Adipocyte (in vitro differentiated cells): ENCODE measurements at places on chromosomes 7 and 10.

DNA sequence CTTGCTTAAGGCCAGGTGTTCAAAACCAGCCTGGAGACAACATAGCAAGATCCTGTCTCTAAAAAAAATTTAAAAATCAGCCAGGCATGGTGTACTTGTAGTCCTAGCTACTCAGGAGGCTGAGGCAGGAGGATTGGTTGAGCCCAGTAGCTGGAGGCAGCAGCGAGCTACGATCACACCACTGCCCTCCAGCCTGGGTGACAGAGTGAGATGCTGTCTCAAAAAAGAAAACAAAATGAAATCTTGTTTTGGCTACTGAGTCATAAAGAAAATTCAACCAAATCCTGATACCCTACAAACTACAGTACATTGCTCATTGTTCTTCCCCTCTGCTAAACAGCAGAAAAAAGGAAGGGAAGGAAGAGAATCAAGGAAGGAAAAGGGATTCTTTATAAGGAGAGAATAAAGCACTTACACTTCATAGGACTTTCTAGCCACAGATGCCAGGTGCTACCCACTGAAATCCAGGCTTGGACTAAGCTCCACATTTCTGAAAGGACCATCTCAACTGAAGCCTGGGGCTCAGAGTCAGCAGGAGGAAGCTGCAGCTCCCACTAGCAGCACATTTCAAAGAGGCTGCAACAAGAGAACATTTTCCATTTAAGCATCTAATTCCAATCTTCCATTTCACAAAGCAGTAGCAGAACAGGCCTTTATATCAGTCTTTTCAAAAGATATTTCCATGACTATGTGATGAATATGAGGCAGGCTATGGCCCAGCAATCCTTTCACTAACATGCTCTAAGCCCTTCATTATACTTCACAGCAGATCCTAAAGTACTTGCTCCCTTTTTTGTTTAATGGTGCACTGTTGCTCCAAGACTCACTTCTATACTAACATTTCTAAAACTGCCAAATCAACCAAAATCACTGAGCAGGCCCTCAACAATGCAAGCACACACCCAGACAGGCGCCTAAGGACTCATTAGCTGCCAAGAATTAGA, 13.5 kb downstream of the TNPO3 start:
- no peak for DNase-seq

DNA sequence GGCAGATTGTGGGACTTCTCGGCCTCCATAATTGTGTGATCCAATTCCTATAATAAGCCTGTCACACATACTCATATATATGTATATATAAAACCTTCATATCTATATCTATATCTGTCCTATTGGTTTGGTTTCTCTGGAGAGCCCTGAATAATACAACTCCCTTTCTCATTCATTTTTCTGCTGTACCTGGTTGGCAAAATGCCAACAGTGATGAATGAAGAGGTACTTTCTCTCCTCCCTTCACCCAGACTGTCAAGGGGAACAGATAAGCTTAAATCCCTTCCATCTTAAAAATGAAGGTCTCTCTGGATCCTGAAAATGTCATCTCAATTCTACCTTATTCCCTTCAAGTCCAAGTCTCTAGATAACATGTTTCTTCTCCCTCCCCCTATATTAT, 60.3 kb upstream of the FOXP2 start:
- DNase-seq, result no peak

DNA sequence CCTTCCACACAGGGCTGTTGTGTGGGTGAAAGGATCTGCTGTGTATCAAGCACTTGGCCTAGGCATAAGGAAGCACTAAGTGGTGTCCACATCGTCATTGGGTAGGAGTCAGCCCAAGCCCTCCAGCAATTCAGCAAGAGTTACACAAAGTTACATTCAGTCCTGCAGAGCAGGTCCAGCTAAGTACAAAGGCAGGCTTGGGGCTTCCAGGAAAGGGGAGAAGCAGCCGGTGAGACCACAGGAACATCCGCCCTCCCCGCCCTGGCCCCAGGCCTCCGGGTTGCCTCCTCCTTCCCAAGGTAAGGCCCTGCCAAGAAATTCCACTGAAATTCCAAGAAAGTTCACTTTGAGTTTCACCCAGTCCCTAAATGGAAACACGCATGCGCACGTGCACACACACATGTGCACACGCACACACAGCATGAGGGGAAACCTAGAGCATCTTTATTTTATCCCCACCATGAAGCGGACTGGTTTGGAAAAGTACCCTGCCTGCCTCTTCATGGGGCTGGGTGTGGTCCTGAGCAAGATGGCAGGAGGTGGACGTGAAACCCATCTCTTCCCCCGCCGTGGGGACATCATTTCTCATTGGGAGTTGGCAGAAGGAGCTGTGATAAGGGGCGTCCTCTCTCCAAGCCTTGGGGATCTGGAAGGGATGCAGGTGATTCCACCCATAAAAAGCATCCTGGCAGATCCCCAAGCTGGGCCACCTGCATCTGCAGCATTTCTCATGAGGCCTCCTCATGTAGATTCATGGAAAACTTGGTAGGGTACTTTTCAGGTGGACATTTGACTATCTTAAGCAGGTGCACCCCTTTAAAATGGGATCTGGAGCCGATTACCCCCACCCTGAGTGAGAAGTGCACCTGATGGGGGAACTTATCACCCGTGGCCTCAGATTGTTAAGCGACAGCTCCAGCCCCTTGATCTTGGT, 69.1 kb upstream of the NANOS1 start:
- DNase-seq, result peak; percentile 13

DNA sequence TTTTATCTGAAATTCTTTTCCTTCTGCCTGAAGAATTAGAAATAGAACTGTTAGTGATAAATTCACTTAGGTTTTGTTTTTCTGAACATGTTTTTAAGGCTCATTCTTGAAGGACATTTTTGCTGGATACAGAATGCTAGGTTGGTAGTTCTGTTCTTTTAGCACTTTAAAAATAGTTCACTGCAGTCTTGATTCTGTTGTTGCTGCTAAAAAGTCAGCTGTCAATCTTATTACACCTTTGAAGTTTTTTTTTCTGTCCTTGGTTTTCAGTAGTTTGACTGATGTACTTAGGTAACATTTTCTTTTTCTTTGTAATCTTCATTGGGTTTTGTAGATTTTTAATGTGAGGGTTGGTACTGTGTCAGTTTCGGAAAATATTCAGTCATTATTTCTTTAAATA, 48.7 kb downstream of the C1GALT1 start:
- DNase-seq, result no peak

DNA sequence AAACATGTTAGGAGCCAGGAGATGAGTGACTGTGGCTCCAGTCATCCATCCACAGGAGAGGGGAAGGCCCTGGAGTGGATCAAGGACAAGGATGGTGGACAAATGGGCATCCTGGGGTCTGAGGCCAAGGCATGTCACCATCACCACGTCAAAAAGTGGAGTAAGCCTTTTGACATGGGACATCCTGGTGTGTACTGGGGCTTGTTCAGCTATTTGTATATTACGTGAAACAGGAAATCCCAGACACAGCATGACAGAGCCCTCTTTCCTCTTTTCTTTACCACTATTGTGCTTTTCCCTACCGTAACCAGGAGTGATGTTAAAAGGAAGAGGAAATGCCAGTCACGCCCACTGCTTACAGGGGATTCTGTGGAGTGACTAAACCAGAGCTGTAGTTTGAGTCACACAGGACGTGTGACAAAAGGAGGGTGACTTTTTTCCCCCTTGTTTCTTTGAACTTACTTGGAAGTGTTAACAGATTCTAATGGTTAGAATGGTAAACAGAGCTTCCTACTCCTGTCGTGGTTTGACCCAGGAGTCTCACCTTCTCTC, 15.4 kb downstream of the ACSL5 start:
- DNase-seq, result no peak

DNA sequence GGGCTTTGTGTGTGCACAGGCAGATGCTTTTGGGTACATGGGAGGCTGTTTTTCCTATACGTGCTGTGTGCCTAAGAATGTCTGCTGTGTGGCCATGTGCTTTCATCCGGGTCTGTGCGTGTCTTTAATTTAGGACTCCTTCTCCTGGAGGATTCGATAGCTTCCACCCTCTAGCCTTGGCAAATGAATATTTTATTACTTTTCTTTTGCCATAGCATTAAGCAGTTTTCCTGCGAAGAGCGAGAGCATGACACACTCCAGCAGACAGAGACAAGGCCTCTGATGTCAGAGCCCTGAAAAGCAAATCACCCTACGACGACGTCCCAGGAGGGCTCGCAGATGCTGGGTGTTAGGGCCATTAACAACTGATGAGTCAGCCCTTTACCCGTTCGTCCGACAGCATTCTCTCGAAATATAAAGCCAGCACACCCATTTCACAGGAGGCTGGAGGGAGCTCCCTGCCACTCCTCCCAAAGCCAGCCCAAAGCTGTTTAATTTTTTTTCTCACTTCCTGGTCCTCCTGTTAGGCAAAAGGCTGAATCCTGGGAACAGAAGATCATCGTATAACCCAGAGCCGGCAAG, 311.3 kb upstream of the ZMIZ1 start:
- peak; percentile 7 for DNase-seq

GRCh38 chr7:113968713-113969112, 49.9 kb upstream of the PPP1R3A start:
- no peak for DNase-seq

DNA sequence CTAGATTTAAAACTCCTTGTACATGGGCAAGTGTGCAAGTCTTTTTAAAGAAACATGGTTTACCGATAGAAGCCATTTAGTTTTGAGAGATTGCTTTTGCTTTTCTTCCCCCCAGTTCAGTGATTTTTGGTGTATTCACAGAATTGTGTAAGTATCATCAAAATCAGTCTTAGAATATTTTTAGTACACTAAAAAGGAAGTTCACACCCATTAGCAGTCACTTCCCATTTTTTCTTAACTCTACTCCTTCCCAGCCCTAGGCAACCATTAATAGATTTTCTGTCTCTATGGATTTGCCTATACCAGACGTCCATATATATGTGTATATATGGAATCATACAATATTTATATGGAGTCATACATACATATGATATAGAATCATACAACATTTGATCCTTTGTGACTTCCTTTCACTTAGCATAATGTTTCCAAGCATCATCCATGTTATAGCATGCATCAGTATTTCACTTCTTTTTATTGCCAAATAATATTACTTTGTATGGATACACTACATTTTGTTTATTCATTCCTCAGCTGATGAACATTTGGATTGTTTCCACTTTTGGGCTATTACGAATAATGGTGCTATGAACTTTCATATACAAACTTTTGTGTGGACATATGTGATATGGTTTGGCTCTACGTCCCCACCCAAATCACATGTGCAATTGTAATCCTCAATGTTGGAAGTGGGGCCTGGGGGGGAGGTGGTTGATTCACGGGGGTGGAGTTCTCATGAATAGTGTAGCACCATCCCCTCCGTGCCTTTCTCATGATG, 16.5 kb upstream of the ARL4A start:
- DNase-seq, result no peak

DNA sequence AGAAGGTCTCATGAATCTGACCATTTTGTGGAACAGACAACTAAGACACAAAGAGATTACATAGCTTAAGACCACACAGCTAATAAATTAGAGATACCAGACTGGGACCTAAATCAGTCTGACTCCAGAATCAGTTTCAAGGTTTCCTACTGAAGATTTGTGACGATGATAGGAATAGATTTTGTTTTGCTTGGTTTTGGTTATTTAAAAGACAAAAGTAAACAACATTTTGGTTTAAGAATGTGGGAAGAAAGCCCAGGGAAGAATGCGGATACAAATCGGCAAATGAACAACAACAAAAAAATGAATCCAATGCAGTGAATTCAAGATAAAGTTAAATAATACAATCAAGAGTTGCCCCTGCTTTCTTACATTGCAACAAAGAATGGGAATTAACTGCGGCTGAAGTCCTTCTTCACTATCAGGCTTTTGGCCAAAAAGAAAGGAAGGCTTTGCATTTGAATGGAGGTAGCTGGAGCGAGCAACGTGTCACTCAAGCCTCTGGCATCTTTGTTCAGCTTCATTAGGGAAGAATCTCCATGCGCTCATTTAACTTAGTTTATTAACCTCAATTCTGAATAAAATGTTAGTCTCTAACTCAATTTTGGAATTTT, 210.8 kb downstream of the ADAM12 start:
- peak; percentile 62 for DNase-seq

GRCh38 chr7:141483044-141483443, 68.2 kb upstream of the AGK start:
- no peak for DNase-seq

DNA sequence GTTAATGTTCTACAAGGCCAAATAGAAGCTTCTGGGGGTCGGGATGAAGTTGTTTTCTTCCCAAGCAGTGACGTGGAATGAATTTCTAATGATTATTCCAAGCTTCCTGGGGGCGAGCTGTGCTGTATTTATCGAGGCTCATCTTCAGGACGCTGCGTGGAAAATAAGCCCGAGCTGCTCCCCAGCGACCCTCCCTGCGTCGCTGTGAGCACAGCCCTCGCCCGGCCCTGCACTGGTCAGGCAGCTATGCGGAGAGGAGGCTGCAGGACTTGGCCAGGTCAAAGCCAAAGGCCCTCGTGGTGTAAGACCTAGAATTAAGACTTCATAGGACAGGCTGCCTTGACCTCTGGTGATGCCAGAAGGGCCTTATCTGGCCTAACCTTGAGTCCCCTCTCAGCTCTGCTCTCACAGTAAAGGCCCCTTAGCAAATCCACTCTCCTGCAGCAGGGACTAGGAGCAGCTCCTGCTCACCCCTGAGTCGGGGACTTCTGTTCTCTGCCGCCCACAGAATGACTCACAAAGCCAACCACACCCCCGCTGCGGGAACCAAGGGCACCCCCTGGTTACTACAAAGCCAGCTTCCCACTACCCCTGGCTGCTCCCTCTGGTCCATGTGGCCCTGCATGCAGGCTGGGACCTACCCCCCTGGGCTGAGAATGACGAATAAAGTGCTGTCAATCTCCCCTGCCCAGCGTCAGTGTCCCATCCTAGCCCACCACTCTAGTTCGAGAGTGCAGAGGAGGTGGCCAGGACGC, 501.6 kb downstream of the TCERG1L start:
- DNase-seq, result no peak

- no peak for DNase-seq
Observed at GRCh38 chr7:139937715-139938114, 108.7 kb downstream of the TBXAS1 start.
